Natural killer cell (primary cell): ENCODE measurements at places on chromosomes 6 and 20. TPM values are rescaled to one million over a fixed set of nuclear protein-coding genes. Genes with fewer than 3 reads are reported as not detected.

FAM184A gene
- total RNA-seq: 0.09 TPM

CRISP3 gene
- total RNA-seq: not detected

- peaks cover 10% of the 10 kb centered on the region for H3K4me1 ChIP-seq
- no peak overlapping the region for H3K4me3 ChIP-seq
- no peak overlapping the region for H3K27ac ChIP-seq
Measured at GRCh38 chr6:56840467-56841380, 114.2 kb upstream of the BEND6 start.

SLC22A7 gene
- not detected for total RNA-seq
